ENCODE measurements at places on chromosomes 7 and 10. TPM values are rescaled to one million over a fixed set of nuclear protein-coding genes. Genes with fewer than 3 reads are reported as not detected.

HOXA1 gene
- total RNA-seq, result 1.6 TPM

AGMO gene
- total RNA-seq, result 11.8 TPM

NUP205 gene
- 87.8 TPM for total RNA-seq

CPA2 gene
- not detected for total RNA-seq

C10orf67 gene
- total RNA-seq, result not detected

MOGAT3 gene
- total RNA-seq, result not detected

TFR2 gene
- 0.38 TPM for total RNA-seq

KDM7A gene
- total RNA-seq, result 8.1 TPM

TRIM50 gene
- total RNA-seq, result not detected

CUL1 gene
- 51.0 TPM for total RNA-seq

NKX2-3 gene
- total RNA-seq, result not detected

CFAP69 gene
- 2.6 TPM for total RNA-seq

GPR85 gene
- 2.8 TPM for total RNA-seq

RBP3 gene
- not detected for total RNA-seq

UBE3C gene
- total RNA-seq, result 130 TPM

GRID2IP gene
- not detected for total RNA-seq

SMO gene
- 5.2 TPM for total RNA-seq

MAT1A gene
- not detected for total RNA-seq

TWNK gene
- total RNA-seq, result 5.3 TPM

PNLIPRP2 gene
- total RNA-seq, result not detected

VCL gene
- total RNA-seq, result 217 TPM

EGR2 gene
- total RNA-seq, result 0.33 TPM

FAM24B gene
- total RNA-seq, result 5.6 TPM

ADAP1 gene
- total RNA-seq, result 0.65 TPM

EGFR gene
- 3.6 TPM for total RNA-seq

TSPAN33 gene
- total RNA-seq, result 0.10 TPM

FOXI2 gene
- not detected for total RNA-seq

CHST3 gene
- total RNA-seq, result 12.7 TPM

PSMA2 gene
- 107 TPM for total RNA-seq

GPR15LG gene
- total RNA-seq, result not detected

OLAH gene
- total RNA-seq, result not detected

TUBAL3 gene
- 1.3 TPM for total RNA-seq

SPDYE2B gene
- total RNA-seq, result not detected

ECHDC3 gene
- 1.3 TPM for total RNA-seq

NXPH1 gene
- total RNA-seq, result not detected

C10orf88 gene
- 10.5 TPM for total RNA-seq

RAPGEF5 gene
- 197 TPM for total RNA-seq

GSDME gene
- 17.1 TPM for total RNA-seq

TBC1D12 gene
- total RNA-seq, result 10.5 TPM

ACHE gene
- 1.1 TPM for total RNA-seq

CLCN1 gene
- not detected for total RNA-seq

UPK3B gene
- not detected for total RNA-seq

All from vein endothelial cell (primary cell).